ENCODE measurements at places on chromosomes 5 and 9.

GRCh38 chr5:149038336-149039080 is 24.4 kb downstream of the SH3TC2 start:
- DNase-seq: no peak

GRCh38 chr9:117156771-117157535 is 257.9 kb downstream of the ASTN2 start:
- no peak for DNase-seq

GRCh38 chr5:54700986-54701578 is 183.5 kb downstream of the SNX18 start:
- no peak for DNase-seq

DNA sequence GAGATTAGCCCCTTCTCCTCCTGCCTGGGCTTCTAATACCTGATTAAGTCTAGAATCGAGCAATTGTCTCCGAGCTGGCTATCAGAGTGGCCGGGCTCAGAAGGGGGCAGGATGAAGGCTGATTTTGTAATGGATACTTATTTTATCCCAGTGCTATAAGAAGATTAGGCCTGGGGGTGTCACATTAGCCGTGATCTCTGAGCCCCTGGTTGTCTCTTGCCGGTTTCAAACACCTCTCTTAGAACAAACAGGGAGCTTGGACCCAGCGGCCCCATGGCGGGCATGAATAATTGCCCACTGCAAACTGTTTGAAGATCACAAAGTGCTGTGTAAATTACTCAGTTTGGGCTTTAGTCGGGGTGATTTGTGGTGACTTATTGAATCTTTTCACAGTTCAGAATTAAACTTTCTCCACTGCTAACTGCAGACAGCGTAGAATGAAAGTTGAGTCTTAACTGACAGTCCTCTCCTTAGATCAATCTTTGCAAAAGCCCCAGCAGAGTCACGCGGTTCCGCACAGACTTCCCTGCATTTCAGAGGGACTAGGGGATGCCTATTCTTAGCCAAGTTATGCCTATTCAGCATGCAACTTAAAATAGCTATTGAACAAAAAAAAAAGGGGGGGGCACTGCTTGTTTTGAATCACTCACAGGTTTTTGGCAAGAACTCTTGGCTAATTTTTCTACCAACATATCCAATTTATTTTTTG is 200.6 kb upstream of the IRX1 start:
- no peak for DNase-seq

GRCh38 chr9:12775679-12776512 is 1.1 kb downstream of the LURAP1L start:
- peak; percentile 88 for DNase-seq

DNA sequence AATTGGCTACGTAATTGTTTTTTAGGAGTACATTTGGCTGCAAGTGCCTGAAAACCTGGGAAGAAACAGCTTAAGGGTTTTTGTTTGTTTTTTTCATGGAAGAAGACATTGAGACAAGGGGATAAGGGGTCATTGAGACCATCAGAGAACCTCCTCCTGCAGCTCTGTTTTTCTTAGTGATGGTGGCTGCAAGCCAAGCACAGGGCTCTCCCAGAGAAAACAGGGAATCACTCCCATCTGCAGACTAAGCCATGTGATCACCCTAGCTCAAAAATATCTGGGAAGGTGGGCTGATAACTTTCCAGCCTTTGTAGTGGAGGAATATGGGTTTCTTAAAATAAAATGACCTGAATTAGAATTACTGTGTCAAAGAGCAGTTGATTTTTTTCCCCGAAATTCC is 25.1 kb downstream of the PALM2AKAP2 start:
- DNase-seq: no peak

DNA sequence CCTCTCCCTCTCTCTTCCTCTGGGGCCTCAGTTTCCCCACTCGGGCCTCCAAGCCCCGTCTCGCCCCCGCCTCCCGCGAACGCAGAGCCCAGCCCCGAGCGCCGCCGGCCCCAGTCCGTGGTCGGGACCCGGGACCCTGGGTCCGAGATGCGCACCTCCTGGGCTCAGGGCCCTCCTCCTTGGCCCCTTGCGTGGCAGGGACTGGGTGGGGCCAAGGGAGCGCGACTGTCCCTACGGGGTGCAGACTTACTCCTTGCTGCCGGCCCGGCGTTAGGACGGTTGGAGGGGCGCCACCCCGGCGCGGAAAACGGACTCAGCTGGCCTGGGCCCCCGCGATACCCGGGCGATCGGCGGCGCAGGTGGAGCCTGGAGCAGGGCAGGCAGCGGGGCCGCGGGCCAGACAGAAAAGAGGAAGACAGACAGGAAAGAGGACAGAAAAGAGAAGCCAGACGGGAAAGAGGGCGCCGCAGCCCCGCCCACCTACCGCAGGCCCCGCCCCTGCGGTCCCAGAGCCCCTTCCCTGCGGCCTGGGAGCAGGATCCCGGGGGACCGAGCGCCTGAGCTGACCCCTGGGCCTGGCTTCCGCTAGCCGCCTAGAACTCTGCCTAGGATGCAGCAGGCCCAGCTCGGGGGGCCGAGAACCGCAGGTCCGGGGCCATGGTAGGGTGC is at the start of gene GBGT1:
Gene GBGT1, minus strand, starts transcription at position 411 of the 669 bp plus-strand sequence. CDS start 1,502 bp downstream, outside the sequence.
- no peak for DNase-seq

- DNase-seq: no peak
Measured at GRCh38 chr9:95667789-95668188, 151.0 kb upstream of the PTCH1 start.
